HCEC 1CT (cell line): ENCODE measurements at places on chromosomes 6 and 20.

- no peak for DNase-seq
These were observed 1.6 kb upstream of the QKI start for GRCh38 chr6:163412801-163413344.

DNA sequence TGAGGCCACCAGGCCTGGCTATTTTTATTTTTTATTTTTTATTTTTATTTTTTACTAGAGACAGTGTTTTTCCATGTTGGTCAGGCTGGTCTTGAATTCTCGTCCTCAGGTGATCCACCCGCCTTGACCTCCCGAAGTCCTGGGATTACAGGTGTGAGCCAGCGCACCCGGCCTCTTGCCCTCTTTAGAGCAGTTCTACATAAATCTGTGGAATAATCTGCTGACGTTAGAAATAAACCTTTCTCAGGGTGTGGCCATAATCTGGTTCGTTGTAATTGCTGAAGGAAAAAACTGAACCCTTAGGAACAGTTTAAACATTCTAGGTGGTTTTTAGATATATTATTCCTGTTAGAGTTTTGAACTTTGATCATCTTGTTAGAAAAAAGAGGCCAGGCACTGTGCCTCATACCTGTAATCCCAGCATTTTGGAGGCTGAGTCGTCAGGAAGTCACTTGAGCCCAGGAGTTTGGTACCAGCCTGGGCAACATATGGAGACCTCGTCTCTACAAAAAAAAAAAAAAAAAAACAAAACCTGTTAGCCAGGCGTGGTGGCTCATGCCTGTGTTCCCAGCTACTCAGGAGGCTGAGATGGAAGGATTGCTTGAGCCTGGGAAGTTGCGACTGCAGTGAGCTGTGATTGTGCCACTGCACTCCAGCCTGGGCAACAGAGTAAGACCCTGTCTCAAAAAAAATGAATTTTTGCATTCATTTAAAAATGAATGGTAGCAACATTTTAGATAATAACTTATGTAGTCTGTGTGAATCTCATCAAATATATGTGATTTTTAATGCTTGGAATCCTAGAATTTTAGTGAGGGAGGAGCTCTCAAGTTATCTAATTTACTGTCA lies 24.2 kb downstream of the ASXL1 start:
- DNase-seq = no peak

- DNase-seq = peak; percentile 21
These were observed 27.9 kb upstream of the TBC1D7 start for GRCh38 chr6:13355999-13356785.

DNA sequence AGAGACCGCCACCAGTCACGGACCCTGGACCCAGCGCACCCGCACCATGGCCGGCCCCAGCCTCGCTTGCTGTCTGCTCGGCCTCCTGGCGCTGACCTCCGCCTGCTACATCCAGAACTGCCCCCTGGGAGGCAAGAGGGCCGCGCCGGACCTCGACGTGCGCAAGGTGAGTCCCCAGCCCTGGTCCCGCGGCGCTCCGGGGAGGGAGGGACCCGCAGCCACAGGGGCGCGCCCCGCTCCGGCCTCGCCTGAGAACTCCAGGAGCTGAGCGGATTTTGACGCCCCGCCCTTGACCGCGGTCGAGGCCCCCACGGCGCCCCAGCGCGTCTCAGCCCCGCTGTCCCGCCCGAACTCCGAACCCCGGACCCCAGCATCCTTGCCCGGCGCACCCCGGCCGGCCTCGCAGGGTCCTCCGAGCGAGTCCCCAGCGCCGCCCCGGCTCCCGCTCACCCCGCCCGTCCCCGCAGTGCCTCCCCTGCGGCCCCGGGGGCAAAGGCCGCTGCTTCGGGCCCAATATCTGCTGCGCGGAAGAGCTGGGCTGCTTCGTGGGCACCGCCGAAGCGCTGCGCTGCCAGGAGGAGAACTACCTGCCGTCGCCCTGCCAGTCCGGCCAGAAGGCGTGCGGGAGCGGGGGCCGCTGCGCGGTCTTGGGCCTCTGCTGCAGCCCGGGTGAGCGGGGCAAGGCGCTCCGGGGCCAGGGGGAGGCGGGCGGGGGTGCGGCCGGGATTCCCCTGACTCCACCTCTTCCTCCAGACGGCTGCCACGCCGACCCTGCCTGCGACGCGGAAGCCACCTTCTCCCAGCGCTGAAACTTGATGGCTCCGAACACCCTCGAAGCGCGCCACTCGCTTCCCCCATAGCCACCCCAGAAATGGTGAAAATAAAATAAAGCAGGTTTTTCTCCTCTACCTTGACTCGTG lies at the start of gene OXT:
OXT (plus strand) TSS at position 11 of the 920 bp plus-strand sequence; CDS start at position 47, 36 bp downstream.
- DNase-seq = no peak

- no peak for DNase-seq
These were observed 57.3 kb downstream of the THEMIS start for GRCh38 chr6:127843582-127843981.

- DNase-seq = no peak
These were observed 1.8 kb upstream of the SPEF1 start for GRCh38 chr20:3783068-3783489.

DNA sequence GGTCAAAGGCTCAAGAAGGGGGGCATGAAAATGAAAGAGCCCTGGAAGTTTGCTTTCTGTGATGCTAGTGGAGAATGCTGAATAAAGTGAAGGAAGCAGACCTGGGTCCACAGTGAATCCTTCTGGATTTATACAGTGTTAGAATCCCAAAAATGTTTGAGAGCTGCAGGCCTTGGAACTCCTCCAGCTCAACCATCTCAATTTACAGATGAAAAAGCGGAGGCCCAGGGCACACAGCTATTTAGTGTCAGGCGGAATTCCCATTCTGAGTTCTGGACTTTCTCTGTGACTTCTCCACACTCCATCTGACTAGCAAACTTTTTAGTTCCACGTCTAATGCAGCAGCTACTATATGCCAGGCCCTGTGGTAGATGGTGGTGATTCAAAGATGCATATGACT lies 1.5 kb upstream of the PRSS35 start:
- DNase-seq = no peak

DNA sequence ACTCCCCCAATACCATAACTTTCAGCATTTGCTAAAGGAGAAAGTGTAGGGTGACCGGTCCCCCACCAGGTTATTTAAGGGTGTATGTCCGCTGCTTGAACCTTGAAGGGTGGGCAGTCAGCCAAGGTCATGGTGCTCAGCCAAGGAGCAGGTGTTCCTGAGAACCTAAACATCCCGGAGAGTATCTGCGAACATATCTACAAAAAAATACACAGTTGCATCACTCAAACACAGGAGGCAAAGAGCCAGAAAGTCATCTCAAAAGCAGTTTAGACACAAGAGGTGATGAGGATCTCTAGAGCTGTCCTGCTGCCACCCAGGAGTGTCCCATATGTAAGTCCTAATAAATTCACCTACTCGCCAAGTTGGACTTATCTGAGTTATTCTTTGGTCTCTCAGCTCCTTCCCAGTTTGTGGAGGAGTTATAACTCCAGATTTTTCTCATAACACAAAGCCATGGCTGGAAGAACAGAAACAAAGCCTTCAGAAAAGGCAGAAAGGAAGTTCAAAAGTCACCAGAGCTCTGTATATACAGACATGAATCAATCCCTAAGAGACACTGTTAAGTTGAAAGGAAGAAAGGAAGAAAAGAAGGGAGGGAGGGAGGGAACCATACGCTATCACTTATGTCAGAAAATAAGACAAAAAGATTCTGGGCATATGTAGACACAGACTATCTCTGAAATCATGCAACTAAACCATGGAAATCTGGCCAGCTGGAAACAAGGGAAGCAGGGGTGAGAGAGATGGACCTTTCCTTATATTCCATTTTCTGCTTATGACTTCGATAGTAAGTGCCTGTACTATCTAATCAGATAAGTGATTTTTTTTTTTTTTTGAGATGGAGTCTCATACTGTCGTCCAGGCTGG lies 11.3 kb downstream of the MBOAT1 start:
- no peak for DNase-seq

DNA sequence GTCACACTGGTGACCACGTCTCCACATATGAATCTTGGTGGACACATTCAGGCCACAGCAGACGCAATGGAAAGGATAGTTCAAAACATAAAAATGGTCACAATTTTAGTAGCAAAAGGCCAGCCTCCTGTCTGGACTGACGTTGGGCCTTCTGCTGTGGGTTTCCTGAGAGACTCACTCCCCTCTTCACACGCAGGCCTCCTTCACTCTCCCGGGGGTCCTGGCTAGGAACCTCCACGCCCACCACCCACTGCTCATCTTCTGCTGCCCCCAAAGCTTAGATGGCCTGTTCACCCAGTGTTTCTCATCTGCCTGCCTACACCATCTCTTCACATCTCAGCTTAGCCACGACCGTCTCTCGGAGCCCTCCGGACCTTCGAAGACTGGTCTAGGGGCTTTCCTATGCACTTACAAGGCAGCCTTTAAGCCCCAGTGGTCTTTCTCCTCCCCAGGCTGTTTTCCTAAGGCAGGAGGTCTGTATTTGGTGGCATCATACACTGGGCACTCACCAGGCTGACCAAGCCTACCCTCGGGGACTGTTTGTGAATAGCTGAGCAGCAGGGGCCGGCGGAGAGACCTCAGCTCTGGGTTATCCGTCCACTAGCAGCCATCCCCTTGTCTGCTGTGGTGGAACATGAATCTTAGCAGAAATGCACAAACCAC lies 46.6 kb upstream of the AFDN start:
- no peak for DNase-seq
